ENCODE measurements at places on chromosomes 3 and 15.

- DNase-seq, result no peak
Measured at GRCh38 chr15:48388016-48388851, 57.0 kb downstream of the DUT start.

DNA sequence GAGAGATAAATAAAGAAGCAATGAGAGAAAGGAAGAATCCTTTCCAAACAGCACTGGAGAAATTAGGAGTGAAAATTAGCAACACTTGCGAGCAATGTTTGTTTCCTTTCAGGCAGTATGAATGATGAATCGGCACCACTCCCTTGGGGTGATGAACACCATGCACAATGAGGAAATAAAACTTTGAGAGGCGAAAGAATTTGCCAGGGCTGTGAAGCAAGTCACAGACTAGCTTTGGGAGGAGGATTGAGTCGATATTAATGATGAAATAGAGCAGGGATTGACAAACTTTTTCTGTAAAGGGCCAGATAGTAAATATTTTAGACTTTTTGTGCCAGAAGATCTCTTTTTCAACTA lies 237.7 kb downstream of the AGBL1 start:
- no peak for DNase-seq

GRCh38 chr3:153911116-153911515 lies 210.1 kb upstream of the ARHGEF26 start:
- DNase-seq, result no peak

DNA sequence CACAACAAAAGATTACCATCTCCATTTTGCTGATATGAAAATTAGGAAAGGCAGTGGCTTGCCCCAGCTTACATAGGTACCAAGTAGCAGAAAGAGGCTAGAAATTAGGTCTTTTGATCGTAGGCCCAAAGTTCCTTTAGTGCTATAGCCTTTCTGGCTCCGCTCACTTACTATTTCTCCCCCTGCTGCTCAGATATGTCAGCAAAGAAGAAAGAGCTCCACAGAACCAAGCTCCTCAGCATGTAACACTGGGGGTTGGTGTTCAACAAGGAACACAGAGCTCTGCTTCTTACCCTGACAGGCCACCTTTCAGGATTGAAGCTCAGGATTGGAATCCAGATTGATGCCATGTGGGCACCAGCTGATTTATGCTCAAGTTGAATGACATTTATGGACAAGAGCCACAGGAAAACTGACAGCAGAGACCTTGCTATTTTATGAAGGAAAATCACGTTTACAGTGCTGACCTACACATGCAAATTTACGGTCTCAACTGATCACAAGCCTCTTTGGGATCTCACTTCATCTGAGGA lies 6.1 kb upstream of the IL12A start:
- no peak for DNase-seq

DNA sequence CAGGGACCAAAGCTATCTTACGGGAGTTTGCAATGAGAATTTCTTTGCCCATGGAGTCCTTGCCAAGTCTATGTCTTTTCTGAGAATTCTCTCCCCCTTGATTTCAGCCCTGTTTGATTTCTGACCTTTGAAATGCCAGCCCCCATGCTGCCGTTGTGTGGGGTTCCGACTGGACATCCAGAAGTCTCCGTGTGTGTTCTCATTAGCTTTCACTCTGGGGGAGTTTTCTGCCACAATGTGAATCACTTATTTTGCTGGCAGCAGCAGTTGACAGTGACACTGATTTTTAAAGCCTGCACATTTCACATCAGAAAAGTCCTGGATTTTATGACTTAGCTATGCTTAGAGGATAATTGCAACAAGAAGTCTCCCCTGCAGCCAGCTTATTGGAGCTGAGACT lies 98.4 kb upstream of the CTDSPL start:
- DNase-seq, result no peak

DNA sequence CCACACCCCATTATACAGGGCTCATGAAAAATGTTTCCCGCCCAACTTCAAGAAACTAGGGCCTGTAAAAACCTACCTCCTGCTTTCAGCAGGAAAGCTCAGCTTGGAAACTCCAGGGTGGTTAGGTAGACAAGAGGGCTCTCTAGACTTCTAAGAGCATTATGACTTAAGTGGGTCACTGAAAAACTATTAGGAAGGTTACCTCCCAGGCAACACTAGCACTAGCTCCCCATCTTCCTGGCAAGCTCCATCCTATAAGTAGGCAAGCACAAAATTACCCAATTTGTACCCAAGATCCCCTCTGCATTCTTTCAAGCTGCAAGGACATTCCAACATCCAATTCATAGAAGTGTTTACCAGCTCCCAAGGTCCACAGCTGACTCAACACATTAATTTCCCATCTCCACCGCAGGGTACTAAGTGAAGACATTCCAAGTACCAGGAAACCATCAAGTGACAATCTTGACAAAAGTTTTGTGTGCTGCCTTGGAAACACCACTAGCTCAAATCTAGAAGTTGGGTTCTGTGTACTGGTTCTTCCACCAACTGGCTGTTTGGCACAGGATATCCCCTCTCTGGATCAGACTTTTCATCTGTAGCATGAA lies 46.9 kb downstream of the WNT5A start:
- no peak for DNase-seq

DNA sequence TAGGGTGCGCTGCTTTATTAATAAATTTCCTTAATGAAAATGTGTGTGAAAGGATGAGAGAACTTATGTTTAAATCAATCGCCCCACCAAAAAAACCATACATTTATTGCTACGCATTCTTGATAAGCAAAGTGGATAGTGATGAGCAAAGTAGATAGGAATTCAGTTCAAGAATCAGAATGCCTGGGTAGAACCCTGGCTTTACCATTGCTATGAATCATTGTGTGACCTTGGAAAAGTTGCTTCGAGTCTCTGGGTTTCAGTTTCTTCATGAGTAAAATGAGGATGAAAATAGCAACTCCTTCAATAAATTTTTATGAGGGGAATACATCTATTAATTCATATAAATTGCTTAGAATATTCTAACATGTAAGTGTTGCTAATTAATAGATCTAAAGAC lies 2.6 kb upstream of the ALCAM start:
- DNase-seq, result no peak

- no peak for DNase-seq
Measured at GRCh38 chr15:37819191-37819590, 115.2 kb upstream of the TMCO5A start.

GRCh38 chr3:116872688-116873087 lies 163.1 kb downstream of the TUSC7 start:
- DNase-seq, result no peak

- no peak for DNase-seq
Measured at GRCh38 chr3:11240496-11240895, 31.7 kb upstream of the ATG7 start.

DNA sequence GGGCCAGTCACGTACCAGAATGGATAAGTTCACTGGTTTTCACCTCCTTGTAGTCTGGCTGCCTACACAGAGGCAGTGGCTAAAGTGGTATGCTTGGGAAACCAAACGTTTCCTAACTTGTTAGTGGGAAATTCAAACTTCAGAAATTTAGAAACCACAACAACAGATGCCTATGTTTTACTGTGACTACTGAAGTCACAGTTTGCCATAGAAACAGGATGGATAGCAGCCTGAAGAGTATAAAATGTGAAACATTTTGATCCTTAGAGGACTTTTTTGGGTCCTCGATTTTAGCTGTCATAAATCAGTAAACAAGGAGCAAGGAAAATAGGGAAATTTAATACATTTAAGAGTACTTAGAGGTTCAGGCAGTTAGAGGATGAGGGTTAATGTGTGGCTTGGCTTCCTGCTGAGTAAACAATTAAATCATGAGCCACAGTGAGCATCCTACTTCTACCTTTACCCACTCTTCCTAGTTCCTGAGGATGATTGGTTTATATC lies 48.6 kb downstream of the CMSS1 start:
- no peak for DNase-seq

DNA sequence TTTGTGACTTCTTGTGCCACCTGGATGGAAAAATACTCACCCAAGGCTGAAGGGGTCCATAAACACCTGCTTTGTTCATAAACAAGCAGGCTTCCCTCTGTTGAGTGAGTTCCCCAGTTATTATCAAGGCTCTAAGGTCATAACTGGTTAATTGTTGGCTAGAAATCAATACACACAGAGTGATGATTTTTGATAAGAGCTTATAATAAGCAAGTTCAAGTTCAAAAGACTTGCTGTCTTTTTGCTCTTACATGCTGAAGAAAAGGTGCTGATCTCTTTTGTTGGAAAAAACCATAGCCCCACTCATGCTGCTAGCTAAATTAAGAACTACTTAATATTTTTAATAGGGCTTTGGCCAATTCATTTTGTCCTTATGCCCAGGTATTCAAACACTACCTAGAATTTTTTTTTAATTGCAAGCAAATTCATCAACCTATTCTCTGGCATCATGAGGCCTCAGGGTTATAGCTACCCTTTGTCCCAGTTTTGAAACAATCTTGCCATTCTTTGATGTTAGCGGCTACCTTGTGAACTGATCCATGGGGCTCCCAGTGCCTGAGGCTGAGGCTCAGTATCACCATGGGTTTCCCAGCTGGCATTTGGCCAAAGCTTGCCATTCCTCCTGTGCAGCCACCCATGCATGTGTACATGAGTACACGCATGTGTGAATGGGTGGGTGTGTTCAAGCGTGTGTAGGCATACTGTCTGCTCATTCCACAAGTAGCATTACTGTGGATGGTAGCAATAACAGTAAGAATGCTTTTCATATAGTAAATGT lies 127.6 kb upstream of the LPP start:
- DNase-seq, result no peak
